ENCODE measurements at places on chromosomes 5 and 9. TPM values are rescaled to one million over a fixed set of nuclear protein-coding genes. Genes with fewer than 3 reads are reported as not detected.

Gene C5orf22
- total RNA-seq, result 30.1 TPM

Gene CD72
- 8.3 TPM for total RNA-seq

- DNase-seq, result no peak
These were observed 37.7 kb downstream of the SPARC start for GRCh38 chr5:151648988-151649387.

- DNase-seq, result no peak
These were observed 138.2 kb upstream of the KLF4 start for GRCh38 chr9:107627781-107628180.

Gene FGFR4
- 1.4 TPM for total RNA-seq

Gene IFNA14
- total RNA-seq, result not detected

Gene PCDHB4
- total RNA-seq, result not detected

Gene RASGEF1C
- not detected for total RNA-seq

GRCh38 chr5:151904909-151905308 is 19.7 kb downstream of the GLRA1 start:
- no peak for DNase-seq

Gene GBA2
- total RNA-seq, result 54.7 TPM

Gene SCGB3A2
- not detected for total RNA-seq

GRCh38 chr9:33127881-33128280 is 39.3 kb downstream of the B4GALT1 start:
- DNase-seq, result no peak

Gene BBLN
- 106 TPM for total RNA-seq

Gene DPYSL3
- 0.16 TPM for total RNA-seq

DNA sequence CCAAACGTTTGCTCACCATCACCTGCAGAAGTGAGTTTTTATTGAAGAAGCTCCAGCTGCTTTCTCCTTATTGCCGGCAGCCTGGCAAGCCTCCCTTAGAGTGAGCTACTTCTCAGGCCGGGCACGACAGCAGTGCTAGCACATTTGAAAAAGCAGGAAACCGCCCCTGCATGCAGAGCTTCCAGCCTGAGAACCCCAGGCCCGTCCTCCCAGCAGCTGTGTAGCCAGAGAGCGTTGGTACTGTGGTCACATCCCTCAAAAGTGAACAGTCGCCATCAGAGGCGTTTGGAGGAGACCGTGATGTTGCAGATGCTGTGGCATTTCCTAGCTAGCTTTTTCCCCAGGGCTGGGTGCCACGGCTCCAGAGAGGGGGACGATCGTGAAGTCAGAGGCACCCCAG is 23.5 kb downstream of the SLC25A25 start:
- no peak for DNase-seq

- no peak for DNase-seq
These were observed 11.4 kb upstream of the DAB2IP start for GRCh38 chr9:121640076-121640475.

Gene PCDHB13
- not detected for total RNA-seq

- no peak for DNase-seq
These were observed 42.3 kb upstream of the MOCS2 start for GRCh38 chr5:53151713-53152458.

GRCh38 chr5:3592298-3592697 is 3.3 kb upstream of the IRX1 start:
- no peak for DNase-seq

Gene ZNF354C
- 3.5 TPM for total RNA-seq

Data from activated T-helper 1 cell treated with anti-CD3 and anti-CD28 coated beads, Interleukin-12 subunit alpha, Interleukin-12 subunit beta, Interleukin-2, Interleukin-4 antibody, amounts not matched to agents 30 ng/mL and 10 ng/mL and 1 ng/mL, durations not matched to agents 14 hours and 24 hours and 36 hours (primary cell).